Gastrocnemius medialis (tissue), 4 donors: ENCODE measurements at places on chromosomes 6 and 20.

DNA sequence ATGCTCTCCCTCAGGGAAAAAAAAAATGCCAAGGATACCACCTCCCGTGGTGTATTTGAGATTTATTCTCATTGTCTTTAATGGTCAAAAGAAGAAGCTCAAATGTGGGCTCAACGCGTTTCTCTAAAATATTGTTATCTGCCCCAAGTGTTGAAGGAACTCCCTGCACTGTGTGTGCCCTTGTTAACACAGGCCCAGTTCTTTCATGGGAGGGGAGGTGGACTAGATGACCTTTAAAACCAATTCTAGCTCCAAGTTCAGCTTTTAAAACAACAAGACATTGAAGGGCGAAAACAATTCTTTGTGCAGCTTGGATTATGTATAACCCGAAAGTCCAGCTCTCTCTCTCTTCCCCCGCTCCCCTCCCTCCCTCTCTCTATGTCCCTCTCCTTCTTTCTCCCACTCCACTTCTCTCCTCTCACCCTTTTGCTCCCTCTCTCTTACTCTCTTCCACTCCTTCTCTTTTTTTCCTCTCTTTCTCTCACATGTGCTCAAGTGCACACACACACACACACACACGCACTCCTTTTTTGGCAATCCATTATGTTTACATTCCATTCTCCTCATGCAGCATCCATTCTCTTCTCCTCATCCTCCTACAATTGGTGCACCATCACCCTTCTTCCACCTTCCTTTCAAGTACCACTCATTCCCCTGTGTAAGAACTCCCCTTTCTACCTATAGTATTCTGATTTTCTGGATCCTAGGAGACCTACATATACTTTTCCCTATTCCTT is 8.5 kb downstream of the HLA-DMB start:
- H3K4me1 ChIP-seq, result no peaks in the 10 kb centered on the region
- DNase-seq, result no peak
- H3K36me3 ChIP-seq, result no peaks in the 10 kb centered on the region
- H3K27me3 ChIP-seq, result no peaks in the 10 kb centered on the region

- H3K4me3 ChIP-seq, result no peak overlapping the region
- peaks cover 7% of the 10 kb centered on the region for H3K4me1 ChIP-seq
- no peaks in the 10 kb centered on the region for H3K27me3 ChIP-seq
- DNase-seq, result no peak
- no peak overlapping the region for H3K27ac ChIP-seq
Observed at GRCh38 chr20:60215816-60216730, 257.9 kb downstream of the CDH26 start.

DNA sequence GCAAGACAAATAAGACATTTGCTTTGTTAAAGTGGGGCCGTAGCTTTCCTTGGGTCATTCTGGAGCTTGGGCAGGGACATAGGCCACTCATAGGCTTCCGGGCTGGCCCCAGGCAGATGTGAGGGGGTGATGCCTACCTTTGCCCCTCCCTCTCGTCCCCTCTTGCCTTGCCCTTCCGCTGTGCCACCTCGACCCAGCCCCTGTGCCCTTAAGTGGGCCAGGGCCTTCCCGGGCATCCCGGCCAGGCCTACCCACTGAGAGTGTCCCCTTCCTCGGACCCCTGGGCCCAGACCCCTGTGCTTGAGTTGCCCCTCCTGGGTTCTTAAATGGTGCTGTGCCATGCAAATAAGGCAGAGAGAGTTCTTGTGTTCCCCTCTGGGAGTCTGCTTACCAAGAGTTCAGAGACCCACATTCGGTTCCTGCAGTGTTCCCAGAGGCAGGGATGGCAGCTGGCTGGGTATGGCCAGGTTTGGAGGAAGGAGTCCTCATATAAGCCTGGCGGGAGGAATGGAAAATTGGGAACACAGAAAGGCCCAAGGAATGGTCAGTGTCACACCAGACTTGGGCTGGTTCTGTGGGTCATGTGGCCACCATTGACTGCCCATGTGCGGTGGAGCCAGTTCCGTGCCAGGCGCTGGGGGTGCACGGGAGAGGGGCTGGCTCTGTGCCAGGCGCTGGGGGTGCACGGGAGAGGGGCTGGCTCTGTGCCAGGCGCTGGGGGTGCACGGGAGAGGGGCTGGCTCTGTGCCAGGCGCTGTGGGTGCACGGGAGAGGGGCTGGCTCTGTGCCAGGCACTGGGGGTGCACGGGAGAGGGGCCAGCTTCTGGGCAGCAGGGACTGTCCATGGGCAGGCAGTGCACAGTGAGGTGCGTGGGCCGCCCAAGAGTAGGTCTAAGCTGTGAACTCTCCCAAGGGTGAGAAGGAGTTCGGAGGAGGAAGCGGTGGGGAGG is 173.5 kb upstream of the SNX9 start:
- no peak for DNase-seq
- H3K36me3 ChIP-seq, result no peaks in the 10 kb centered on the region
- H3K27ac ChIP-seq, result no peak overlapping the region
- peaks cover 9% of the 10 kb centered on the region for H3K4me1 ChIP-seq
- no peak overlapping the region for H3K4me3 ChIP-seq
- no peaks in the 10 kb centered on the region for H3K27me3 ChIP-seq

DNA sequence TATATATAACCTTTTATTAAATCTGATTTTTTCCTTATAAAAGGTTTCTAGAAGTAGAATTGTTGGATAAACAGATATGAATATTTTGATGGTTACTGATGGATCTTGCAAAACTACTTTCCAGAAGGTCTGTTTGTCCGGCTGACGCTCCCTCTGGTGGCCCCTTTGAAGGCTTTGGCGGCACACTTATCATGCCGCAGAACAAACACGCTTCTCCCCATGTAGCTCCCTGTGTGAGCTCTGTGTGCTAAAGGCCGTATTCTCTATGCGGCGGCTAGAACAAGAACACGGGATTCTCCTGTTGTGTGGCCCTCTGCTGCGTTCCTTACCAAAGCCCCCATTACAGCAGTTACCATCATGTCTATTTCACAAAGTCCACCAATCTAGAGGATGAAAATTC is 30.0 kb downstream of the PPP1R3G start:
- H3K36me3 ChIP-seq, result no peaks in the 10 kb centered on the region
- H3K27ac ChIP-seq, result no peak overlapping the region
- H3K4me1 ChIP-seq, result no peaks in the 10 kb centered on the region
- no peaks in the 10 kb centered on the region for H3K27me3 ChIP-seq
- H3K4me3 ChIP-seq, result no peak overlapping the region
